Kasumi-1 (cell line): ENCODE measurements at places on chromosomes 5 and 9.

GRCh38 chr9:93292288-93292615 lies 108.3 kb downstream of the WNK2 start:
- no peak for DNase-seq

DNA sequence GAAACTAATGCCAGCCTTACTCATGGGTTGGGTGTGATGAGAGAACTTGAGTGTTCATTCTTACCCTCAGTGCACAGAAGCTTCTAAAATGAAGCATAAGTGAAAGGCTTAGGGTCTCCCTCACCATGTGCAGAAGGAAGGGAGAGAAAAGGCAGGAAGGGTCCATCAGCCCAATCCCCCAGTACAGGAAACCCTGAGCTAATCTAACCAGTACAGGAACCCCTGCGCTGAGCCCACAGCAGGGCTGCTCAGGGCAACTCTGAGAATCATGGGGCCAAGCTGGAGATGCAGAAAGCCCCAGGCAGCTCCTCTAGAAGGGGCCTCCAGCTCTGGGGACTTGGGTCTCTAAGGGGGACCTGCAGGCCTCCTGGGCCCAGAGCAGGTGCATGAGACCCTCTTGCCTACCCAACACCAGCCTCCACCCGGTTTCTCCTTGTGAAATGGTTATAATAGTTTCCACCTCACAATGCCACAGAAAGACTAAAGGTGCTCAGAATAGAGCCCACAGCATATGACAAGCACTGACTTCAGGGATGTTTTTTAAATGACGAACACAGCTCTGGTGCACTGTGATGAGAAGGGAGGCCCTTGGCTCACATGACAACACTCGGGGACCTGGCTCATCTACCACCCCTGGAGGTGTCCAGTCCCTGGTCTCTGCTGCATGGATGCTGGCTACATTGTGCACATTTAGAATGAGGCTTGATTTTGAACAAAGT lies 190.1 kb downstream of the ACTL7B start:
- DNase-seq, result no peak

DNA sequence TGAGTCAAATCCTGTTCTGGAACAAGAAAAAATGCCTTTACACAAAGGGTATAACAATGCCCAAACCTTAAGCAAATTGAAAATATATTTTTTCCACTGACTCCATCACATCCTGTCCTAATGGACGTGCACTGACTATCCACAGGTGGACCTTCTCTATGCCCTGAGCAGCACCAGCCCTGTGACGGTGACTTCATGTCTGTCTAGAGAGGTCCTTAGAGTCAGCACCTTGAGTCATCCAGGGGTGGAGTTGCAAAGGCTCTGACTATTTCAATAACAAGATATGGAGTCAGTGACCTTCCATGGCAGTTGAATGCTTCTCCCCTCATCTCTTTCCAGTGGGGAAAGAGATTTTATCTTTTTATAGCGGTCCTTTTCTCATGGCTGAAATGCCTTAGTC lies 78.0 kb downstream of the YIPF5 start:
- DNase-seq, result no peak

- no peak for DNase-seq
These were observed 19.9 kb downstream of the PTGES2 start for GRCh38 chr9:128107468-128108268.
